ENCODE measurements at places on chromosomes 13 and 19.
A peak's percentile ranks its signal among the peaks of the same experiment; 100 is the strongest.

DNA sequence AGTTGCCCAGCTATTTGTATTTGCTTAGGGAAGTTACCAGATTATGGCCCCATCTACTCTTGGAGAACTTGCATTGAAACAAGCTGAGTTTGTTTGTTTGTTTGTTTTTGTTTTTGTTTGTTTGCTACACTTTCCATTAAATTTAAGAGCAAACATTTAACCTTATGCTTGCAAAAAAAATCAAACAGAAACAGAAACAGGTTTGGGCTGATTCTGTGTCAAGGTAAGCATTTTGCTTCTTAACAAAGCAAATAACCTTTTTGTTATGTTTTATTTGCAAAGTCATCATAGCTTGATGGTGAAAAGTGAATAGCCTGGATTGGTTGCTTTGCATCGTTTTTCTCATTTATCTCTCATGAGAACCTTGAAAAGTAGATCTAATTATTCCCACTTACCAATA lies 531.8 kb downstream of the EFNB2 start:
- DNase-seq: no peak

DNA sequence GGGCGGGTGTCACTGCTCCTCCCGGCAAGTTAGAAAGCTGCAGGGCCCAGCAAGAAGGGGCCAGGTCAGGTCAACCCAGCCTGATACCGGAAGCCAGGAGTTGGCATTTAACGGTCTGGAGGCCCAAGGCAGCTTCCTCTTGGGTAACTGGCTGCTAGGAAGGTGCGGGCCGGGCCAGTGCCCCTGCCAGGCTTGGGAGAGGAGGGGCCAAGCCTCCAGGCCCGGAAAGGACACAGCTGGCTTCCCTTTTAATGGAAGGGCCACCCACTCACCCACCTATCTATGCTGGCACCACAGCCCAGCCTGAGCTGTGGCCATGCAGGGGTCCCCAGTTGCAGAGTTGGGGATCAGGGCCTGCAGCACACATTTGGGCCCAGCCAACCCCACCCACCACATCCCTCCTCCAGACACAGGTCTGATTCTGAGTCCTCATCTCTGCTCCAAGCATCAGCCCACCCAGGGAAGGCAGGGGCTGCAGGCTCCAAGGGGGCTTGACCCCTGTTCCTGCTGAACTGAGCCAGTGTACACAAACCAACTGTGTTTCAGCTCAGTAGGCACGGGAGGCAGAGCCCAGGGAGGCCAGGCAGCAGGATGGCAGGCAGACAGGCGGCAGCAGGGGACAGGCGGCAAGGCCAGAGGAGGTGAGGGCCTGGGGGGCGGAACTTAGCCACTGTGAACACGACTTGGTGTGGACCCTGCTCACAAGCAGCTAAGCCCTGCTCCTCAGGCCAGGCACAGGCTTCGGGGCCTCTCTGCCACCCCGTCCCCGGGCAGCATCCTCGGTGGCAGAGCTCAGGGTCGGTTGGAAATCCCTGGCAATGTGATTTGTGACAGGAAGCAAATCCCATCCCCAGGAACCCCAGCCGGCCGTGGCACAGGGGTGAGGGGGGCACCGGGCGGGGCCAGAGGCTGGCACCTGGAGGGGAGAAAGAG lies 40.8 kb downstream of the ZSWIM4 start:
- peak; percentile 65 for DNase-seq

DNA sequence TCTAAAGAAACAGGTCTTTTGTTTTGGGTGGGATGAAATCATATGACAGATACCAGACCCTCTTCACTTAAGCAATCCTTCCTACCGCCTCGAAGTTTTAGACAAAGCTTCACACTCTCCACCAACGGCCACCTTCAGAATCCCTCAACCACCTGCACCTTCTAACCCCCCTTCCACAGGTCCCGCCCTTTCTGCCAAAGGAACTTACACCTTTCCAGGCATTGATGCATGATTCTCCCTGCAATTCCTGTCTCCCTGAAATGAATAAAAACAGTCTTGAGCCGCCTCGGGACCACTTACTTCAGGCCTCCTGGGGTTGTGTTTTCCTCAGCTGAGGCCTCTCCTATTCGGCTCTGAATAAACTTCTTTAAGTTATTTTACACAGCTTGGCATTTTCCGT lies 859 bp downstream of the ZNF433 start:
- no peak for DNase-seq

DNA sequence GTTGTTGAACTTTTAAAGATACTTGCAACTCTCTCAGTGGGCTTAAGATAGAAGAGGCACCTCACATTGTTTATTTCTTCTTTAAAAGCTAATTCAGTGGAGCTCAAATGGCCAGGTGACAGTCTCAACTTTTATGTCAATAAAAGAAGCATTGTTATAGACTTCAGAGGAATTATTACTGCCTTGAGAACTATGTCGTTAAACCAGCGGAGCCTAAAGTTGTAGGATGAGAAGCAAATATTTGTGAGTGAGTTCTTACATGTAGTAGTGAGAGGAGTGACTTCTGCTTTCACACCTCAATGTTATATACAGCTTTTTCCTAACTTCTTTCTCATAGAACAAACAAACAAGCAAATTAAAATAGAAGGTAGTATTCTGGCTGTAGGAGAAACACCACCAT lies 31.2 kb upstream of the DGKH start:
- DNase-seq: no peak

DNA sequence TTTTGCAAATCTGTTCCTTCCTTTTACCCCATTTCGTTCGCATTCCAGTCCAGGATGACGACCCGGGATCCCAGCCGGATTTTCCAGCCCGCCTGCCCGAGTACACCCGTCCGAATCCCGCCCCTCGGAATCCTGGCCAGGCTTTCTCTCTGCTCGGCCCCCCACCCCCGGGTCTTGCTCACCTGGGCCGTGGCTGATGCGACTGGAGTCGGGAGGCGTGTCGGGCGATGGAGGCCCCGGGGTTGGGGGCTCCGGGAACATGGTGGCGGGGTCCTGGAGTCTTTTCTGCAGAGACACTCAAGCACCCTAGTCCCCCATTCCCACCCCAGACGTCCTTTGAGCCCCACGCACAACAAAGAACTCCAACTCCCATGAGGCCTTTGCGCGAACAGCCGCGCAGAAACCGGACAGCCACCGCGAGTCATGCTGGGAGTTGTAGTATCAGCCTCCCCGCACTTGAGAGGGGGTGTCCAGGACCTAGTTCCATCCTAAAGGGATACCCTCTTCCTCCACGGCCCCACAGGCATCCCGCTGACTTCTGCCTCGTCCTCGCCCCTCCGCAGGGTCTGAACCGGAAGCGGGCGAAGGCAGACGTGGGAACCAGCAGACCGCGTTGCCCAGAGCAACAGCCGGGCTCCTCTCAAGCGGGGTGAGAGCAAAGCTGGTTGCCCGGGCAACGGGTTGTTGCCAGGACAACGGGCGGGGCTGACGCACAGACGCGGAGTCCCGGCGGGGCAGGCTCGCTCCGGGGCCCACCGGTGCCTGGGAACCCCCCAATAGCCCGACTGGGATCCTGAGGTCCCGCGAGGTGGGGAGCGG lies 1.1 kb downstream of the SYT5 start:
- DNase-seq: peak; percentile 74

- DNase-seq: no peak
Observed at GRCh38 chr13:41492432-41493260, 35.3 kb downstream of the RGCC start.

DNA sequence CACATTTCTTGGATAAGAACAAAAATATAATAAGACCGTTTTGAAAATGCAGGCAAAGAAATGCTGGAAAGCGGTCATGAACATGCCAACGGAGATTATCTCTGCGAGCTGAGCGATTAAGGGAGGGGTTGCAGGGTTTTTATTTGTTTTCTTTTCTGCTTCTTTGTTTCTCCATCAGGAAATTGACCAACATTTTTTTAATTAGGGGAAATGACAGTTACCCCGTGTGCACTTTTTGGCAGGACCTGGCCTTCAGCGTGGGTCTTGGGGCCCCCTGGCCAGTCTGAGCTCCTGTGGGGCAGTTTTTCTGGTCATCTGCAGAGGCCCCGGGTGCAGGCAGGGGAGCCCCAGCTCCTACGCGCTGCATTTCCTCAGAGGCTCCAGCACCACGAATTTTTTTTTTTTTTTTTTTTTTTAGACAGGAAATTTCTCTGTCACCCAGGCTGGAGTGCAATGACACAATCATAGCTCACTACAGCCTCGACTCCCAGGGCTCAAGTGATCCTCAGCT lies 31.3 kb upstream of the HOMER3 start:
- no peak for DNase-seq

DNA sequence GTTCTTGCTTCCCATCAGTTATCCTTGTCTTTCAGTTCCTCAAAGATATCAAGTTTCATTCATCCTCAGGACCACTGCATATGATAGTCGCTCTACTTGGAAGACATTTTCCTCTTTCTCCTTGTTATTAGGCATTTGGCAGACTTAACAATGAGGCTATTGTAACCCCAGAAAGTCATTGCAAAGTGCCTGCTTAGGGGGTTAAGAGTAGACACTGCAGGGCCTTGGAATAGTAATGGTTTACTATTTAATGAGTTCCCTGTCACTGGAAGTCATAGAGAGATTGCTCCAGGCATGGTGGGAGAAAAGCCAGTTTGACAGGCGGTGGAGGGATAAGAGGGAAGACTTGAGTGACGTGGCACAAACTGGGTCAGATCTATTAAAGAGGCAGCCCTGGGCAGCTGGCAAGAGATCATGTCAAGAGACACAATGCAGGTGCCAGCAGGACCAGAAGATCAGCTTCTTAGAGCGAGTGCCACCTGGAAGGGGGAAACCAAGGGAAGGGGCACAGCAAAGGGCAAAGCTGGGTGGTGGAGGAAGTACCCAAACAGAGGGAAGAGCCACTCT lies 16.8 kb upstream of the CPB2 start:
- DNase-seq: no peak

DNA sequence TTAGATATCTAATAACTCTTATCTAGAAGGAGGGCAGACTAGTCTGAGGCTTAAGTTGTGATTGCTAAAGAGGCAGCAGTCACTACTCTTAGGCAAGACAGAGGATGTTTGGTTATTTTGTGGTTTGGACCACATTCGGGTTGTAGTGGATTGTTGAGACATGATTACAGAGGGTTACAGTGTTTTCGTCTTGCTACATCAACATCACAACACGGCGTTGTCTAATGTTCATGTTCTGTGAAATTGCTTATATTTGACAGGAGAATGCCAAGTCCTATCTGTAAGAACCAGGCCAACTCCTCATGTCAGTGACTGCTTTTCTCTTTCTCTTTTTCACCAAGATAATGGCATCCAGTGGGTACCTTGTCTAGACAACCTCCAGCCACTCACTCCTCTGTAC lies 16.8 kb upstream of the TM9SF2 start:
- DNase-seq: no peak

GRCh38 chr13:108049211-108049610 lies 166.1 kb downstream of the LIG4 start:
- no peak for DNase-seq

DNA sequence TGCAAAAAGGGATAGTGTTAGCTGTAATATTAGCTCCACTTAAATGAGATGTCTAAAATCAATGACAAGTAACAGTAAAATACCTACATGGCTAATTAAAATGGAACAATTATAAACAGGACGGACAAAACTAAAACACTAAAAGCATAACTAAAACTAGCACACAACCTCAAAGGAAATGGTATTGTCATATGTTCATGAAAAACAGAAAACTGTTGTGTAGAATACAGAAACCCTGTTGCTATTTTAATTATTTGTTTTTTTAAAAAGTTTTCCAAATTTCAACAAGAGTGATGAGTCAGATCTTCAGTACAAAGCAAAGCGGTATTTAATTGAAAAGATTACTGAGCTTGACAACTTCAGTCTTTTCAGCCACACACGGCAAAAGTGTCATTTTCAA lies 4.2 kb downstream of the RCBTB2 start:
- DNase-seq: no peak

- DNase-seq: no peak
Observed at GRCh38 chr13:21034603-21035191, 26.7 kb downstream of the LATS2 start.

DNA sequence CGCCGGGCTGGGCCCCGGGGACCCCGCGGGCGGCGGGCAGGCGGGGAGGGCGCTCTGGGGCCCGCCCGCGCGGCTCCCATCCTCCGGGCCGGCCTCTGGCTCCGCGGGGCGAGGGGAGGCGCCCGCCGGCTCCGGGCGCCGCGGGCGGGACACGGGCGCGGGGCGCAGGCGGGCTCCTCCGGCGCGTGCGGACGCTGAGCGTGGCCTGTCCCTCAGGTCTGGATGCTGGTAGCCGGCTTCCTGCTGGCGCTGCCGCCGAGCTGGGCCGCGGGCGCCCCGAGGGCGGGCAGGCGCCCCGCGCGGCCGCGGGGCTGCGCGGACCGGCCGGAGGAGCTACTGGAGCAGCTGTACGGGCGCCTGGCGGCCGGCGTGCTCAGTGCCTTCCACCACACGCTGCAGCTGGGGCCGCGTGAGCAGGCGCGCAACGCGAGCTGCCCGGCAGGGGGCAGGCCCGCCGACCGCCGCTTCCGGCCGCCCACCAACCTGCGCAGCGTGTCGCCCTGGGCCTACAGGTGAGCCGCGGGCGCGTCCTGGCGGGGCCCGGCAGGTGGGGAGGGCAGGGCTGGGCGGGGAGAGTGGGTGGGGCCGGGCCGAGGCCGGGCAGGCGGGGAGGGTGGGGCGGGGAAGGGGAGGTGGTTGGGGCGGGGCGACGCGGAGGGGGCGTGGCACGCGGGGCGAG lies 420 bp downstream of the IL17D start:
- DNase-seq: peak; percentile 88

DNA sequence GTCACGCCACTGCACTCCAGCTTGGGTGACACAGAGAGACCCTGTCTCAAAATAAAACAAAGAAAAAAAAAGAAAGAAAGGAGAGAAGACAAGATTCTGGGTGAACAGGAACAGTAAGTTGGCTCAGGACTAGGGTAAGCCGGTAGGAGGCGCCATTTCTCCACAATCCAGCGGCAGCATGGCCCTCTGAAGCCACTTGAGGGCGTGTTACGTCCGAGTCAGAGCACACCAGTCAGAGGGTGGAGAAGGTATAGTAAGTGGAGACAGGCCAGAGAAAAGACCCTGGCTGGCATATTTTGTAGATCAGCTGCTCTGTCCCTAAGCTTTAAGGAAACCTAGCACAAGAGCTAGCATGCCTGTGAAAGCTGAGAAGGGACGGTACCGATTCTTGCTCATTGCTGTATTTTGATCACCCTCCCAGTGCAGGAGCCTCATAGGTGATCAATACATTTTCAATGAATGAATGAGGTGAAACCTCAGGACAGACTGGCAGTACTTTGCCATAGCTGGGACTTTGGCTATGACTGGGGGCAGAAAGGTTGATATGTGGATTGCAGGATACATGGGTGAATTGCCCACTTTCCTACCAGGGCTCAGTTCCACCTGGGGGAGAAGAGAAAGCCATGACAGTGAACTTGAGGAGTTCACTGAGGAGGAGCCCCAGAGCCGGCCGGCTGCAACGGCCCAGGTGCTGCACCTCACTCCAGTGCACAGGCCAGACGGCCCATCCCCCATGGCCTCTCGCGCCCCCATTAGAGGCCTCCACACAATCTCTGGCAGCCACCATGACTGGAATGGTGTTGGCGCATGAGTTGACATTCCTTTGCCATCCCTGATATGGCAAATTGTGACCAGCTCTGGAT lies 23.5 kb downstream of the POU2F2 start:
- DNase-seq: peak; percentile 80

- DNase-seq: no peak
Observed at GRCh38 chr19:51598159-51598915, 27.3 kb downstream of the ZNF175 start.

DNA sequence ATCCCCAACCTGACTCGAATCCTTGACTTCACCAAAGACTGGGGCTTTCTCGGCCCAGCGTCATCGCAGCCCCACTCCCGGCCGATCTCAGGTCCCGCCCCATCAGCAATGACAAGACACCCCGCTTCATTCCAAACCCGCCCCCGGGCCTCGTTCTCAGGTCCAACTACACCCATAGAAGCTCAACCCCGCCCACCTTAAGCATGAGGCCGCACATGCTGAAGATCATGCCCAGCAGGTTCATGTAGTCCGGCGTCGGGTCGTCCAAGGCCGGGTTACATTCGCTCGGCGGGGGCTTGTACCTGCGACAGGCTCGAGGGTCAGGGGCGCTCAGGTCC lies 2.3 kb downstream of the WDR83 start:
- peak; percentile 80 for DNase-seq
